Activated naive CD4-positive, alpha-beta T cell treated with anti-CD3 and anti-CD28 coated beads for 36 hours (primary cell): ENCODE measurements at places on chromosomes 1 and 21.

DNA sequence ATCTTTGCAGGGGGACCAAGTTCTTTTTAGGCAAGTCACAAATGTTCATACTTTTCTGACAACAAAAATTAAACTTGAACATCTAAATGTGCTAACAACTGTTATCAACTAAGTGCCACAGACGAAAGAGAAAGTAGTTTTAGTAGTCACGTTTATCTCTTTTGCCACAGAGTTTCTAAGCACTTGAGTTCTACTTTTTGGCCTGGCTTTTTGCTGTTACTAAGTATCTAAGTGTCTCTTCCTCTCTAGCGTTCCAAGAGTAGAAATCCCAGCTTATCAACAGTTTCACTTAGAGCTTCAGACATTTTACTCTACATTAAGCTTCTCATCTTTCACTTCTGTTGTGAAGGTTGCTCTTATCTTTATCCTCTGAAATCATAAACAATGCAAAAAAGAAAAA lies 34.2 kb downstream of the GATAD2B start:
- DNase-seq, result no peak
- H3K4me1 ChIP-seq, result peaks cover 45% of the 10 kb centered on the region
- peak overlapping the region; percentile 13 for H3K4me3 ChIP-seq
- peak overlapping the region; percentile 53 for H3K27ac ChIP-seq
- H3K36me3 ChIP-seq, result peaks cover 13% of the 10 kb centered on the region

- no peak overlapping the region for H3K4me3 ChIP-seq
- H3K36me3 ChIP-seq, result no peaks in the 10 kb centered on the region
- no peak overlapping the region for H3K27ac ChIP-seq
- H3K4me1 ChIP-seq, result no peaks in the 10 kb centered on the region
- H3K27me3 ChIP-seq, result no peaks in the 10 kb centered on the region
- DNase-seq, result no peak
These were observed 159.8 kb upstream of the ZRANB2 start for GRCh38 chr1:71240656-71241055.

GRCh38 chr1:60280819-60281218 lies 207.2 kb upstream of the C1orf87 start:
- no peak overlapping the region for H3K4me3 ChIP-seq
- no peak for DNase-seq
- H3K27me3 ChIP-seq, result peaks cover 2% of the 10 kb centered on the region
- H3K27ac ChIP-seq, result no peak overlapping the region

GRCh38 chr1:5509664-5510452 lies 482.4 kb downstream of the NPHP4 start:
- no peak overlapping the region for H3K4me3 ChIP-seq
- no peaks in the 10 kb centered on the region for H3K36me3 ChIP-seq
- H3K4me1 ChIP-seq, result peaks cover 8% of the 10 kb centered on the region

DNA sequence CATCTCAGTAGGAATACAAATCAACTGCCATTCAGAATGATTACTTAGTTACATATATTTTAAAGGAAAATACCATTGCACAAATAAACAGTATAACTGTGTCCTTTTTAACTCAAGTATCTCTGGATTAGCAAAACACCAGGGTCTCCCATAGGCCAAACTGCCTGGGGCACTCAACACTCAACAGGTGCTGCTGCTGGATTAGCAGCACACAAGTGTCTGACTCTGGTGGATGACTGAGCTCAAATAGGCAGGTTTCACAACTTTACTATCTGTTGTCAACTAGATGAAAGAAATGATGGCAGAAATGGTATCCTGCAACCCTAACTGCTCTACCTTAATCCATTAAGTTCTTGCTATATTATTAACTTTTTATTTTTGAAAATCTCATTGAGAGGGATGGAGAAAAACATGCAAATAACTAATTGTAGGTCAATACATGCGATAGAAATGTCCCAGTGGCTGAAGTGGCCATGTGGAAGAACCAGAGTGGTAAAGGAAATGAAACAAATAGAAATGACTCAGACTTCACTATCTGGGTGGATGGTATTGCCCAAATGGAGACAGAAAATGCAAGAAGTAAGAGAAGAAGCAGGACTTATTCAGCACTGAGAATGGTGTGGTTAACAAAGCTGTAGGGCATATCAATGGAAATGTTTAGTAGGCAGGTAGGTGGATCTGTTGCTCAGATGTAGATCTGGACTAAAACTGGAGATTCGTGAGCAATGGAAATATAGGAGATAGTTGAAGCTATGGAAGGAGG lies 90.8 kb upstream of the CCDC190 start:
- peaks cover 9% of the 10 kb centered on the region for H3K27me3 ChIP-seq
- H3K4me3 ChIP-seq, result no peak overlapping the region
- peaks cover 7% of the 10 kb centered on the region for H3K4me1 ChIP-seq
- DNase-seq, result no peak
